NCI-H446 treated with DMSO at 0.1 percent for 48 hours (cell line): ENCODE measurements at places on chromosomes 7 and 10.

- no peak for DNase-seq
Measured at GRCh38 chr7:37709631-37710509, 26.3 kb downstream of the GPR141 start.

GRCh38 chr7:66504131-66504530 lies 124.5 kb upstream of the KCTD7 start:
- DNase-seq: no peak

DNA sequence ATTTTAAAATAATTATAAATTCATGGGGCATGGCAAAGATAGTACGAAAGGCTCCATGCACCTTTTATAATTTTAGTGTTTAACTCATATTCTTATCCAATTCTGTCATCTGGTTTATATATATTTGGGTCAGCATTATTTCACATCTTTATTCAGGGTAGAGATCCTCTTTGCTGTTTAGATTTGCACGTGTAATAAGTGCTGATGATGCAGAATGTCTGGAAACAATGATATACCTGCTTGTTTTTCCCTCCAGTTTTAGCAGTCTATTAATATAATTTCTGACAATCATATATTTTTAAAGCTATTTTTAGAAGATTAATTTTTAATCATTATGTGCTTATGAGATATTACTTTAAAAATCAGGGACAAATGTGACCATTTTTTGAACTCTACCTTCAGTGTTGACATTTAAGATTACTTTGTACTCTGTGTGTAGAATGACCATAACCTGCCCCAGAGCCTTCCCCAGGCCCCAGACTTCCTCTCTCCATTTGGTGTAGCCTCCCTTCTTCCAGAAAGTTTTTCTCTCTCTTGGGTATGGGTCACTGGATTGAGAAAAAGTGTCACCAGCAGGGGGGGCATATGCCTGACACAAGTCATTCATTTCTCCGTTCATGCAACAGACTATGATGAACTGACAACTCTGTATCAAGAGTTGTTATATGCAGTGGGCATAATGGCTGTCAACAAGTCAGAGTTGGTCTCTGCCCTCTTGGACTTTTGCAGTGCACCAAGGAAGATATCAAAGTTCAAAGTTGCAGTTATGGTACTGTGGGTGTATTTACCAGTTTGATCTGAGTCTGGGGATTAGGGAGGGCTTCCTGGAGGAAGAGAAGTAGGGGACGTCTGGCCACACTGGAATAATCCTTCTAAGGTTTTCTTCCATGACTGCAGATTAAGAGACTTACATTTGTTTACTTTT lies 192.6 kb upstream of the CCDC6 start:
- DNase-seq: no peak

GRCh38 chr10:45378914-45379726 lies 5.1 kb downstream of the ALOX5 start:
- no peak for DNase-seq

GRCh38 chr10:85547460-85548023 lies 819.1 kb downstream of the GRID1 start:
- DNase-seq: no peak

DNA sequence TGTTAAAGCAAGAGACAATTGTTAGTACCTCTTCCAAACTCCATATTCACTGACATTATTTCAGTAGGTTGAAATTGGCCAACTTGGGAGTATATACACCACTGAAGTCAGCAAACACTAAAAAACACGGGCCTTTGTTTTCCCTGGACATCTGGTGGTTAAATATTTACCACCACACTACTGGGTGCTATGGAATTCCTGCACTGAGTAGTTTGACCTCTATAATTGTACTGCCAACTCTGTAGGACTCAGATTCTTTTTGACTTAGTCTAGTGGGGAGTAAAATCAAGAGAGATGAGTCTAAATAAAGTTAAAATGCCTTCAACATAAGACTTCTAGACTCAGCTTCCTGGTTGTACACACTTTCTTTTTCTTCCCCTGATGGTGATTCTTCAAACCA lies 41.3 kb upstream of the TES start:
- DNase-seq: no peak

- no peak for DNase-seq
Measured at GRCh38 chr7:138903859-138904435, 77.2 kb downstream of the KIAA1549 start.

DNA sequence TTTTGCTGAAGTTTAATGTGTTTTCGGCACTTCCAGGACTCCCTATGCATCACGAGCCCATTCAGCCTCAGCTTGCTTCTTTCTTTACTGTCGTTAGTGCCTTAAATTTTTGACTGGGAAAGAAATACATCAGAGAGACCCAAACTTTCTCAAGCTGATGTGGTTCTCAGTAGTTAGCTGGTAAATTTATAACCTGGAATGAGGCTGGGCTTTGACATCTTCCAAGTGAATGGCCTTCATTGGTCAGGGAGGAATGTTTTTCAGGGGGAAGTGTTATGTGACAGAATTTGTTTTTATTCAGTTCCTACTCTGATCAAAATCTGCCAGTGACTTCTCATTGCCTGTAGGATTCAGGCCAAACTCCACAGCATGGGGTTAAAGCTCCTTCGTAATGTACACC lies 296.9 kb downstream of the SORCS3 start:
- DNase-seq: no peak

DNA sequence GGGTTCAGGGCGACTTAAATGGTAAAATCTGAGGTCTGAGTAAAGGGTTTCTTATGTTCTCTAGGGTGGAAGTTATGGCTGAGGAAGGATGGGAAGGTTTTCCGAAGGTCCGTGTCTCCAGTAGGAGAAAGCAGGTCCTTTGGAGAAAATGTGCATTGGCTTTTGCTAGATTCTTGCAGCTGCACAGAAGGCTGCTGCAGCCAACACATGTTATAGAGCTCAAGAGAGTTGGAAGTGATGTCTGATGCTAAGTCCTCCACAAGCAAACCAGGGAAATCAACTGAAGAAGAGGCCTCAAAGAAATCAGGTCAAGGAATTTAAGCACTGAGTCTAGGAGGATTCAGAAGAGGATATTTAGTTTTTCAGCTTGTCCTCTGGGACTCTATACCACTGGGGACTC lies 404.6 kb downstream of the LRMDA start:
- DNase-seq: no peak

DNA sequence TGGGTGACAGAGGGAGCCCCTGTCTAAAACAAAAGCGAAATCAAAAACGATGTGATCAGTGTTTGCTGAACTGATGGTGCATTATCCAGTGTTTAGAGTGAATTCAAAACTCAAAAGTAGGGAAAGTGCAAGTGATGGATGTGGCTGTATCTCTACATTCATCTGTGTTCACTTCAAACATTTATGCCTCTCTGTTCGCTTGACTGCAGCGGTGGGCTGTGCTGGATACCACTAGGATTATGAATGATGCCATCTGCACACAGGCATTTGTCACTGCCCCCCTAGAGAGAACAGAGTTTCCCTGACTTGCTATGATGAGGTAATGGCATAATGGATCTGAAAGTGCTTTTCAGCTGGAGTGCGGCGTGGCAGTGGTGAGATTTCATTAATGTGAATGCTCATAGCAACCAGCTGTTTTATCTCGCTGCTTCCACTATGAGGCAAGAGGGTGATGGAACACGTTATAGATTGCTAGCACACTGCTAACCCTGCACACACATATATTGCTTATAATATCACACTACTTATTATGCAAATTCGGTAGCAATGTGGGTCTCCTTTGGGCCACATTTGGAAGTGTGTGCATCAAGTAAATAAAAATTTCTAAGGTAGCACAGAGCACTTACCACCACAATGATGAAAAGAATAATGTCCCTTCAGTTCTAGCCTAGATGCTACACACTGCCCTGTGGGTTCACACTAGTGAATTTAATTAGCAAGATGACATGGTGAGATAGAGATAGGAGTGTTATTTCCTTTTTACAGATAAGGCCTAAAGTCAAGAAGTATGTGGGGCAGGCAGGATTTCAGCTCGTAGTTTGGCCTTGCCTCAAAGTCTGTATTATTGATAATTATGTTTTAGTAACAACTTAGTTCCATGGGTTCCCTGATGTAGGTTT lies 164.7 kb downstream of the CAMK1D start:
- no peak for DNase-seq
